ENCODE measurements at places on chromosomes 12 and 14. TPM values are rescaled to one million over a fixed set of nuclear protein-coding genes. Genes with fewer than 3 reads are reported as not detected.

Gene KRT80
- total RNA-seq: not detected

DNA sequence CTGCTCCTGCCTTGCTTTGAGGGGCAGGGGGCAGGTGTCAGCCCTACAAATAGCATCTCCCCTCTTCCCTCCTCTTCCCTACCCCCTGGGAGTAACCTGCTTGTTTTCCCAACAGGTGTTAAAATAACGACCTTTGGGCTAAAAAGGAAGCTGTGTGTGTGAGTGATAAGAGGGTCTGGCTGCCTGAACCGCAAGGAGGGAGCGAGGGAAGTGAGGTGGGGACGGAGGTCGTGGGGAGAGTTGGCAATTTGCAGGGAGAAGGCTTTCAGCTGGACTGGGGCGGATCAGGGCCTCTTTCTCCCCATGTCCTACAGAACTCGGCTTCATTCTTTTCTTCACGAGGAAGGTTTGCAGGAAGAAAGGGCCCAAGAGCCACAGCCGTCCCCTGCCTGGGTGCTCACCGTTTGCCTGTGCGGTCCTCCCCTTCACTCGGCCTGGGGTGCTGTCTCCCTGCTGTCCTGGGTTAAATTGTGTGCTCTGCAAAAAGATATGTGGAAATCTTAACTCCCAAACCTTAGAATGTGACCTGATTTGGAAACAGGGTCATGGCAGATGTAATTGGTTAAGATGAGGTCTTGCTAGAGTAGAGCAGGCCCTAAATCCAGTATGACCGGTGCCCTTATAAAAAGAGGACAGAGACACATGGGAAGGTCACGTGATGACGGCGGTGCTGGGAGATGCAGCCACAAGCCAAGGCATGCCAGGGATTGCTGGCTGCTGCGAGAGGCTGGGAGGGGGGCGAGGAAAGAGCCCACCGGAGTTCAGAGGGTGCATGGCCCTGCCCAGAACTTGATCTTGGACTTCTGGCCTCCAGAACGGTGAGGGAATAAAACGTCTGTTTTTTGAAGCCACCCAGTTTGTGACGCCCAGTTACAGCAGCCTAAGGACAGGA, 38.7 kb upstream of the NCOR2 start:
- no peak overlapping the region for H3K4me3 ChIP-seq
- no peak overlapping the region for H3K27ac ChIP-seq
- no peak for DNase-seq
- H3K36me3 ChIP-seq: no peaks in the 10 kb centered on the region

DNA sequence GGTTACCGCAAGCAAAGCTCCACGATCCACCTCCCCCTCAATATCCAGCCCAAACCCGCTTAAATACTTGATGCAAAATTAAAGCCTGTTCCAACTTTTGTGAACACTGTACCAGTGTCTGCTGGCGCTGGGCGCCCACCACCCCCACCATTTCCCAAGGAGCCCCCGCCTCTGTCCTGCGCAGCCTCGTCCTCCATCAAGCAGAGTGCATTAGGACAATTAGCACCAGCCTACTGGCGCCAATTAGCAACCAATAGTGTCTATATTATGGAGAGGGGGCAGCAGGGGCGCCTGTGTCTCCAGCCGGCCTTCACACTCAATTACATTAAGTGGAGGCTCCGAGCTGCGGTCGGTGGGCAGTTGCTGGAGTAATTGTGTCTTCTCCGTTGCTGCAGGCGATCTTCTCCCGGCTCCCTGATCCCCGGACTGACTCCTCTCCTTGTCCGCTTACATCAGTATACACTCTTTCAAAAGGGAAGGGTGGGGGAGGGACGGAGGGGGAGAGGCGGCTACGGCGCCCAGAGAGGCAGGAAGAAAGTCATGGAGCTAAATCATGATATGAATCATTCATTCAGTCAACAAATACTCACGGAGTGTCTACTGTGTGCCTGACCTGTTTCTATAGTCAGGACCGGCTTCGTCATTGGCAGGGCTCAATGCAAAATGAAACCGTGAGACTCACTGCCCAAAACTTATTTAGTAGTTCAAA, 707.3 kb downstream of the MED13L start:
- no peak overlapping the region for H3K27ac ChIP-seq
- H3K36me3 ChIP-seq: no peaks in the 10 kb centered on the region
- no peaks in the 10 kb centered on the region for H3K4me1 ChIP-seq
- H3K27me3 ChIP-seq: no peaks in the 10 kb centered on the region
- no peak overlapping the region for H3K4me3 ChIP-seq

Gene PTCSC3
- not detected for total RNA-seq

- no peak overlapping the region for H3K4me3 ChIP-seq
- no peak for DNase-seq
- no peak overlapping the region for H3K27ac ChIP-seq
- no peaks in the 10 kb centered on the region for H3K27me3 ChIP-seq
These were observed 397.7 kb upstream of the RGS6 start for GRCh38 chr14:71534506-71534905.

Gene PMEL
- total RNA-seq: 0.26 TPM
